Left ventricle myocardium superior (tissue), 1 donor: ENCODE measurements at places on chromosomes 5 and 9. TPM values are rescaled to one million over a fixed set of nuclear protein-coding genes. Genes with fewer than 3 reads are reported as not detected.

The TMEM174 gene
- not detected for total RNA-seq

The ZFP2 gene
- 0.67 TPM for total RNA-seq

The LECT2 gene
- total RNA-seq: not detected

The SLC46A2 gene
- total RNA-seq: not detected

The CRHBP gene
- total RNA-seq: 0.92 TPM

The MCC gene
- 27.1 TPM for total RNA-seq

The HK3 gene
- 3.7 TPM for total RNA-seq

The EDIL3 gene
- total RNA-seq: 14.4 TPM

The S1PR3 gene
- total RNA-seq: 19.8 TPM

The NRG2 gene
- total RNA-seq: 1.9 TPM

The HDHD3 gene
- 9.9 TPM for total RNA-seq

The CA9 gene
- total RNA-seq: 0.64 TPM

The GADD45G gene
- 54.0 TPM for total RNA-seq

The ZNF354C gene
- 5.4 TPM for total RNA-seq

The LIFR gene
- 61.1 TPM for total RNA-seq

The HTR1A gene
- not detected for total RNA-seq

The C5 gene
- total RNA-seq: 0.69 TPM

The PCDHB8 gene
- total RNA-seq: 1.8 TPM

The ANKRD31 gene
- total RNA-seq: not detected

The GLRA1 gene
- total RNA-seq: not detected
